ENCODE measurements at places on chromosomes 7 and 10.

GRCh38 chr10:84948644-84949043 lies 620.3 kb downstream of the CCSER2 start:
- no peak for DNase-seq

GRCh38 chr7:135147341-135147898 lies 452 bp upstream of the TMEM140 start:
- no peak for DNase-seq

- no peak for DNase-seq
Observed at GRCh38 chr10:5243521-5243987, 46.9 kb downstream of the AKR1C4 start.

- DNase-seq: no peak
Observed at GRCh38 chr7:45610019-45610418, 35.9 kb downstream of the ADCY1 start.

DNA sequence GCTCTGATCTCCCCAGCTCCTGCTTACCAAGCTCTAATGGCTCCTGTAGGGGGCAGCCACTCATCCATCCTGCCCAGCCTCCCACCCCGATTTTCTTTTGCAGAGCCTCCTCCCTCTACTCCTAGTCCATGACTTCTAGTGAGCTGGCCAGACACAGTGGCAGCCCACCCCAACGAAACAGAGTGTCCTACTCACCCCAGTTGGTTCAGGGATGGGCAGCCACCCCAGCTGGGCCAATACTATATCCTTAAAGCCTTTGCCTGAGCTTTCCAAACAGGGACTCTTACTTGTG lies 77.1 kb downstream of the GRID1 start:
- no peak for DNase-seq

- DNase-seq: no peak
Observed at GRCh38 chr7:18390535-18390907, 105.0 kb upstream of the HDAC9 start.

- no peak for DNase-seq
Observed at GRCh38 chr10:132065491-132066105, at the start of gene JAKMIP3. Gene JAKMIP3 (plus strand): TSS chr10:132065946. CDS start chr10:132104809, 38,863 bp downstream.

GRCh38 chr7:133436014-133436428 lies 183.1 kb downstream of the EXOC4 start:
- no peak for DNase-seq

DNA sequence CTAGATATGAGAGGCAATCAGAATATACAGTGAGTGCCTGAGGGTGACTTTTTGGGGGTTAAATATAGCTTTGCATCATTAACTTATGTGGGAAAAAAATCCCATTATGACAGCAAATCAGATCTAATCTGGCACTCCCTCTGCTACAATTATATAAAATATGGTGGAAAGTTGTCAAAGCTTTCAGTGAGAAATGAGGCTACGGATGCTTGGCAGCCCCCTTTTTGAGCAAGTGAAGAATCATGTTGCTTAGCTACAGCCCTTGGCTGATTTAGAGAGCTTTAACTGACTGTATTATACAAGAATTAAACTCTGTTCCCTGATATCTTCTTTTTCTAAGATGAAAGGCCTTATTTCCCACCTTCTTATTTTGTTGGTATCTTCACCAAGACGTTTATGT lies 57.4 kb downstream of the GPR158 start:
- no peak for DNase-seq

GRCh38 chr10:101226491-101227428 lies 2.5 kb downstream of the LBX1 start:
- no peak for DNase-seq

GRCh38 chr7:116802746-116803152 lies 59.6 kb upstream of the CAPZA2 start:
- no peak for DNase-seq

- no peak for DNase-seq
Observed at GRCh38 chr10:132666705-132667341, 119.1 kb downstream of the NKX6-2 start.

- no peak for DNase-seq
Observed at GRCh38 chr7:129550693-129551360, 48.5 kb downstream of the SMKR1 start.

DNA sequence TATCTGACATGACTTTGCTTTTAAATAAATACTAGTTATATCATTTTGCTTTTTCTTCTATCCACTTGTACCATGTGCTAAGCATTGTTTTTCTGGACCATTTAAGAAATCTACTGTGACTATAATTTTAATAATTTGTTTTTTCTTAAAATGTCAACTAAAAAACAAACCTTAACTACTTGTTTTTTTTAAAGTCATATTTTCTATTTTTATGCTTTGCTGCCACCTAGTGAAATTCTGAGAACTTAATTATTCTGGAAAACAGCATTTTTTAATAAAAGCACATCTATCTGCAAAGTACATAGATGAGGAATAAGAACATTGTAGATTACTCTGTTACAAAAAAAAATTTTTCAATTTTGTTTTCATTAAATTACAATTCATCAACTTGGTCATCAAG lies 47.4 kb downstream of the ORC5 start:
- DNase-seq: no peak

DNA sequence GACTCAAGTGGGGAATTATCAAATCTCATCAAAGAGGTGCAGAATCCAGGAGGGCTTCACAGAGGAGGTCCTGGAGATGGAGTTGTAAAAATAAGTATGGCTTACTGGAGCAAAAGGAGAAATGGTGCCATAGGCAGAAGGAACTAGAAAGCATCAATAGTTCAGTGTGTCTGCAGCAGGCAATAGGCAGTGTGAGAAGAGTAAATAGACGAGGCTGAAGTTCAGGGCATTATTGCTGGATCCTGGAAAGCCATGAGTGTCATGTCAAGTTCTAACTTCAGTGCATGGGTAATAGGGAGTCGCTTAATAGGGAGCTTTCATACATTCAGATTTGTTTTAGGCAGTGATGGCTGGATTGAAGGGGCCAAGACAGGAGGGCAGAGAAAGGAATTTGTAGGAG lies 39.3 kb downstream of the CYP26A1 start:
- no peak for DNase-seq

- no peak for DNase-seq
Observed at GRCh38 chr10:120586471-120586872, 129.4 kb downstream of the PLPP4 start.

DNA sequence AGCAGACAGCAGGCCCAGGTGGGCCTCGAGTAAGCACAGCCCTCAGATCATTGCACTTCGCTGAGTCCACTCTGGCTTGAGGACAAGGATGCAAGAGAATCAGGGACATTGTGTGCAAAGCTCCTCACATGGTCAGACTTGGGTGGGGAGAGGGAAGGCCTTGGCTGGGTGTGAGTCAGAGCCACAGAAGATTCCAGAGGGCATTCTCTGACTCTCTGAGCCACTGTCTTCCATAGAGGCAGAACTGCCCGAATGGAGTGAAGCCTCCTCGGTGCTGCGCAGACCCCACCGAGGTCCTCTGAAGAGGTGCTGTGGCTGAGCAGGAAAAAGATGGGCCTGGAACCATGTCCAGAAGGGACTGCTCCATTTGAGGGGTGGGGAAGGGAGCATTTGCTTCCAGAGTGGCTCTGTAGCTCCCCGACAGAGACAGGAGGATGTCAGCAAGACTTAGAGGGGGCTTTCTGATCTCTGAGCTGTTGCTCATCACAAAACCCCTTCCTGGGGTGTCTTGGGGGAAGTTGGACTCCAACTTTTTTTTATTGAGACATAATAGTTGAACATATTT lies 120.8 kb downstream of the PTPN20 start:
- DNase-seq: no peak

DNA sequence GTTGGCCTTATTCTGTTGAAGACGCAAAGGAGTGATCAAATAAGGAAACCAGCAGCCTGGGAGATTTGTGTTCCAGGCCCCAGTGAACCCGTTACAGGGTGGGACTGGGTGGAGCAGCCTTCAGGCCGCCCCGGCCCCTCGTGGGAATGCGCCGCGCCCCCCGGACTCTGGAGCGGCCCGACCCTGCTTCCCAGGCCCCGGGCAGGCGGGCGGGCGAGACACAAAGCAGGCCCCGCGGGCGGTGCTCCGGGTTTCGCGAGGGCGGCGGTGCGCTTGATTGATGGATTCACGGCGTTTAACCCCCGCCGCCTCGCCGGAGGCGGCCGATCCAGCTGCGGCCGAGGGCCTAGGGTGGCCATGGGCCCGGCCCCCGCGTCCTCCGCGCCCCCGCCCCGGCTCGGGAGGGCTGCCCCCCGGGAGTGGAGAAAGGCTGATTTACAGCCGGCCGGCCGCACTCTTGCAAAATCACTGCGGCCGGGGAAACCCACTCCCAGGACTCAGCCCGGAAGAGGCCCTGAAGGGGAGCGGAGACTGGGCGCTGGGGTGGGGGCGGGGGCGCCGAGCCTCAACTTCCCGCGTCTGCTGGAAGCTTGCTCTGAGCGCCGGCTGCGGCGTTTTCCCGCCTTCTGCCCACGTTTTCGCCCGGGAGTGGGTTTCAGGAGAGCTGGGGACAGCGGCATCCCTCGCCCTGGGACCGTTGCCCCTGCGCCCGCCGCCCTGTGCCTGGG lies 299.6 kb upstream of the NFE2L3 start:
- DNase-seq: no peak

DNA sequence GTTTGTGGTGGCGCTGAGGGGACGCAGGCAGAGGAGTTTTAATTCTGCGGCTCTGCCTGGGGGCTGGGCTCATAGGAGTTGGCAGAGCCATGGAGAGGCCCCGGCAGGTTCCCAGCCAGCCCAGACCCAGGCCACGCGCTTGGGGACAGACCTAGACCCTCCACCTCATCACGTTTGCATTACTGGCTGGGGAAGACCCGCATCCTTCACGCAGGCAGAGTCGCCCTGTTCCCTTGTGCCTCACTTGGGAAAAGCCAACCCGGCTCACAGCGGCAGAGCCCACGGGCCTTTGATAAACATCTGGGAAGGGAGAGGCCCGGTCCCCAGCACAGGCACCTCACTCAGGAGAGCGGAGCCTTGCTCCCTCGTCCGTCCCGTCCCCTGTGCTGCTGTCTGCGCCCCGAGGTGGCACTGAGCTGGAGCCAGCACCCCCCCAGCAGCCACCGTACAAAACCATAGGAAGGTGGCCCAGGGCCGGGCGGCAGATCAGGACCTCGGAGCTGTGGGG lies 112.8 kb downstream of the CYTH3 start:
- no peak for DNase-seq

- DNase-seq: no peak
Observed at GRCh38 chr10:16947069-16947468, 129.8 kb upstream of the RSU1 start.

- DNase-seq: no peak
Observed at GRCh38 chr7:15558756-15559155, 3.1 kb downstream of the AGMO start.

GRCh38 chr10:21172930-21173801 lies 276.1 kb upstream of the NEBL start:
- no peak for DNase-seq

DNA sequence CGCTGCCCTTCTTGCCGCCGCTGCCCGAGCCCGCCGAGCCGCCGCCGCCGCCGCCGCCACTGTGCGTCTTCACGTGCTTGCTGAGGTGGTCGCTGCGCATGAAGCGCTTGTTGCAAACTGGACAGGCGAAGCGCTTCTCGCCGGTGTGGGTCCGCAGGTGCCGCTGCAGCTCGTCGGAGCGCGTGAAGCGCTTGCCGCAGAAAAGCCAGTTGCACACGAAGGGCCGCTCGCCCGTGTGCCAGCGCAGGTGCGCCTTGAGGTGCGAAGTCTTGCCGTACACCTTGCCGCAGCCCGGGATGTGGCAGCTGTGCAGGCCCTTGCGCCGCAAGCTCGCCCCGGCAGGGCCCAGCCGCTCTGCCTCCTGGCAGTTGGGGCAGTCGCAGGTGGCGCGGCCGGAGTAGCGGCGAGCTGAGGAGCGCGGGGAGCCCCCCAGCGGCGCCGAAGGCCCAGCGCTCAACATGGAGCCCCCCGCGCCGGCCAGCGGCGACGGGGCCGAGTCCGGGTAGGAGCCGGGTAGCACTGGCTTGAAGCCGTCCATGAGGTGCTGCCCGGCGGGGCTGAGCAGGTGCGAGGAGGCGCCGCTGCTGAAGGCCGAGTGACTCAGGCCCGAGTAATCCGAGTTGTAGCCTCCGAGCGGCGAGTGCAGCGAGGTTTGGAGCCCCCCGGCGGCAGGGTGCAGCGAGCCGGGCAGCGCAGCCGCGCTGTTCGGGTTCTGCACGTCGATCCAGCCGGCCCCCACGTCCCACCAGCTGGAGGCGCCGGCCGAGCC lies 2.1 kb downstream of the SP8 start:
- DNase-seq: no peak

DNA sequence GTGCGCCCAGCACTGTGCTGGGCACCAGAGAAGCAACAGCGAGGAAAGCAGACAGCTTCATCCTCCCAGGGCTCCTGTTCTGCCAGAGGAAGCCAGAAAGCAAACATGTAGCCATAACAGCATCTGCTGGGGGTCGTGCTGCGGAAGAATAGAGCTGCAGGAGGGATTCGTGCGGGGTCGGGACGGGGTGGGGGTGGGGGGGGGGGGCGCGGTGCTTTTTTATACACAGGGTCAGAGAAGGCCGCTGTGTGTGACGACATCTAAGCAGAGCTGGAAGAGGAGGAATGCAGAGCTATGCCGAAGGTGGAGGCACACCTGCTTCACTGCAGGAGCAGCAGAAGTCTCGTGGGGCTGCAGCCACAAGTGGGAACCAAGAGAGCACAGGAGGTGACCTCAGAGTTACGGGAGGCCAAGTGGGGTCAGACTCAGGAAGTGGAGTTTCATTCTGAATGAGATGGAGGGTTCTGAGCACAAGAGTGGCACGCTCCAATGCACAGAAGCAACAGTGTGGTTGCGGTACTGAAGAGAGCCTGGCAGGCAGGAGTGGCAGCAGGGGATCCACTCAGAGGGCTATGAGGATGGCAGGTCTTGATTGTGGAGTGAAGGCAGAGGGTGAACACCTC lies 11.1 kb downstream of the PKD1L1 start:
- no peak for DNase-seq

DNA sequence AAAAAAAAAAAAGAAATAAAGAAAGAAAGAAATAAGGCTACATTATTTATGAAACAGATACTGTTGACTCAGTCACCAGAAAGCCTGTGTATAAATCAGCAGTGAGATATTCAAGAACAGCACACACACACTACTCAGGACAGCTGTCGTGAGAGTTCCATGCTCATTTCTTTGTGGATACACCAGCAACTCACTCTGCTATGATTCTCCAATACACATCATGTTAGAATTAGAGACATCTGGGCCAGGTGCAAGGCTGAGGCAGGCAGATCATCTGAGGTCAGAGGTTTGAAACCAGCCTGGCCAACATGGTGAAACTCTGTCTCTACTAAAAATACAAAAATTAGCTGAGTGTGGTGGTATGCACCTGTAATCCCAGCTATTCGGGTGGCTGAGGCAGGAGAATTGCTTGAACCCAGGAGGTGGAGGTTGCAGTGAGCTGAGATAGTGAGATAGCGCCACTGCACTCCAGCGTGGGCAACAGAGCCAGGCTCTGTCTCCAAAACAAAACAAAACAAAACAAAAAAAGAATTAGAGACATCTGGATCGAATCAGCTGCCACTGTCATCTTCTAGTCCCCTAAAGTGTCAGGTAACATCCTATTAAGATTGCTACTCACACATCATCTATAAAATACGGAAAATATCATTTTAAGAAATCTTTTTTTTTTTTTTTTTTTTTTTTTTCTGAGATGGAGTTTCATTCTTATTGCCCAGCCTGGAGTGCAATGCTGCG lies 11.2 kb upstream of the NUPR2 start:
- DNase-seq: no peak

All from activated CD4-positive, alpha-beta T cell treated with anti-CD3 and anti-CD28 coated beads for 1 hour (primary cell).